ENCODE measurements at places on chromosomes 1 and 21.

GRCh38 chr1:164703463-164703862, 144.5 kb downstream of the PBX1 start:
- DNase-seq, result no peak

DNA sequence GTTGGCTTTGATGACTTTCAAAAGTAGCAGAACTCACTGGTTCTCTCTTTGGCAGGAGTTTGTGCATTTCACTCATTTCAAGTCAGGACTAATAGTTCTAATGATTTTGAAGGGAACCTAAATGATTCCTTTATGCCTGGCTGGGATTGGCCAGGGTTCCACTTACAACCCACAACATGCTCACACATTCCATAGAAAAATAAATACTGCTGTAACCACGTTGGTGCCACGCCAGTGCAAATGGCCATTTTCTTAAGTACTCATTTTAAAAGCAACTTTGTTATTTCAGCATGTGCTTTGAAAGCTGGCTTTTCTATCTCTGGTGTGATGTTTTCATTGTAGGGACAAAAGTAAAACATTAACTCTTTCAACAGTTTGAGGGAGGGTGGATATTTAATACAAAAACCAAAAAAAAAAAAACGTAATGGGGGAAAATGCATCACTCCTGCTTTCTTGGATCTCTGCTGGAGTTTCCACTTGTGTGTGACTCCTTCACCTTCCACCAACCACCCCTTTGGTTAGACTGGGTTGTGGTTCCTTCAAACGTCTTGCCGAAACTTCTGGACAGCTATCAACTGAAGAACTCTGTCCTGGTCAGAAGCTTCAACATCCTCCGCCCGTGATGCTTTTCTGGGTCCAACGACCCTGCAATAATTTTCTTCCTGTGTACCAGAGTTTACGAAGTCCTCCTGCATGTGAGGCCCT, 300.4 kb upstream of the RUNX1 start:
- DNase-seq, result no peak

DNA sequence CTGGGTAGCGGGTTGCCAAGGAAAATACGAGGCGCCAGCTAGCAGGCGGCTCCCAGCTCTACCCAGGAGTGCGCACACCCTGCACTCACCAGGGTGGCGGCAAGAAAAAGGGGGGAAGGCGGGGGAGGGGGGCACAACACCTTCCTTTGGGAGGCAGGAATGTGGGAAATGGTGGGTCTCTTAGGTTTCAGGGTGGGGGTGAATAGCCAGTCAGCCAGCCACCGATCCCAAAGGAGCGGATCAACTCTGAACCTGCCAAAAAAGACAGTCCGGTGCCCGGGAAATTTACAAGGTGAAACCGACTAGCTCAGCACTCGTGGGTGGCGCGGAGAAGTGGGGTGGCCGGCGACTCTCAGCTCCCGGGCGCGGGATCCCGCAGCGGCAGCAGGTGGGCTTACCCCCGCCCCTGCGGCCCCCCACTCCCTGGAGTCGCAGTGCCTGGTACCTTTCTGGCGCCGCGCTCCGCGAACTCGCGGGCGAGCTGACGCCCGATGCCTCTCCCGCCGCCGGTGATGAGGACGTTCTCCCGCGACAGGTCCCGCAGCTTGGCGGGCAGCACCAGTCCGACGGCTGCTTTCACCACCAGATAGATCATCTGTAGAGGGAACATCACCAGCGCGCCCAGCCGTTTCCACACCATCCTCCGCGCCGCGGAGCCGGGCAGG, 1.2 kb downstream of the DHRS3 start:
- DNase-seq, result no peak

DNA sequence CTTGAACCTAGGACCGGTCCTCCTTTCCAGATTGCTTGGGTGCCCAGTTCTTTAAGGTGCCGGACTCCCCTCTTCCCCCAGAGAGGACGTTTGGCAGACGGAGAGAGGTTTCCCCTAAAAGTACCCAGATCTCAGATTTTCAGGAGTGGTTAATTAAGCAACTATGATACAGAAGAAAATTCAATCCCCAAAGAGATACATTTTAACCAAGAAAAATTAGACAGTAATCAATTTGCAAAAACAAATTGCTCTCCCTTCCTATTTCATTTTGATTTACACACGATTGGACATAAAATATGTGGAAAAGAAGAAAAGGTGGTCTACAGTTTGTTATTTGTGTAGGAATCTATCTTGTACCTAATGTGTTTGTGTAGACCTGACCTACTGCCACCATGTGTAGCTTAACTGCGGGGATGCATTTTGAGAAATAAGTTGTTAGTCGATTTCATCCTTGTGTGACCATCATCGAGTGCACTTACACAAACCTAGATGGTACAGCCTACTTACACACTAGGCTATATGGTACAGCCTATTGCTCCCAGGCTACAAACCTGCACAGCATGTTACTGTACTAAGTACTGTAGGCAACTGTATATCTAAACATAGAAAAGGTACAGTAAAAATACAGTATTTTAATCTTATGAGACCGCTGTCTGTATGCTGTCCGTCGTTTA, 755 bp downstream of the RPAP2 start:
- no peak for DNase-seq

GRCh38 chr1:115764541-115764940, 4.0 kb downstream of the CASQ2 start:
- no peak for DNase-seq

- DNase-seq, result no peak
Observed at GRCh38 chr1:228417483-228418203, 982 bp upstream of the TRIM17 start.

GRCh38 chr1:200483491-200484143, 73.8 kb upstream of the ZNF281 start:
- DNase-seq, result peak; percentile 58

- no peak for DNase-seq
Observed at GRCh38 chr1:54565113-54565501, 17.1 kb downstream of the ACOT11 start.

DNA sequence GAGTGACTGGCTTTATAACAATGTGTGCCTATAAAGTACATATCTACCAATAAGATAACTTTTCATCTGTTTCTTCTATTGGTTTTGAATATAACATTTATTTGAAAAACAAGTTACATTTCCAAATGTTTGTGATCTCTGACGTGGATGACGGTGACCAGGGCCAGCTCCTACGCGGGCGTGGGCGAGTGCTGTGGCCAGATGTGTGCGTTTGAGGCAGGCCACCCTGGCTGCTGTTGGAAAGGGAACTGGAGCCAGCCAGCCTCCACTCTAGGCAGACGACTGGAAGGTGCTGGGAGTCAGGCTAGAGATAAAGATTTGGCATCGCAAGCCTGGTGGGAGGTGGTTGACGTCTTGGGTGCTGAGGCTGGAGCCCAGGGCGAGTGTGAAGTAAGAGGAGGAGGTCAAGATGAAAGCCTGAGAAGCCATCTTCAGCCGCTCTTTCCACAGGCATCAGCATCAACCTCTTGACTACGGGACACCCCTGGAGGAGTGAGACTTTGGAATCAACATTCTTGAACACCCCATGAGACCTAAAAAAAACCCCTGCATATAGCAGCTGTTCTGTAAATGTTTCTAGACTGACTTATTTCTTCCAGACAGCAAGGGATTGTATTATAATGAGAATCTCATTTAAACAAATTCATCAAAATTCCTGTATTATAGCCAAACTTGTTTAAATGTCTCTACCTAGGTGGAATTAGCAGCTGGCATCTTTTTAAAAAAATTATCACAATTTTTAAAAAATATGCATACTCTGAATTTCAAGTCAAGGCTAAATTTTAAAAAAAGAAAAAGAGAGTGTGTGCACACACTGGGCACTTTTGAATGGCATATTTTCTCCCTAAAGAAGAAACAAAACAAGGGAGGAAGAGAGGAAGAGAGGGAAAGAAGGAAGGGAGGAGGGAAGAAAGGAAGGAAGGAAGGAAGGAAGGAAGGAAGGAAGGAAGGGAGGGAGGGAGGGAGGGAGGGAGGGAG, 112.5 kb upstream of the SLC44A3 start:
- no peak for DNase-seq

DNA sequence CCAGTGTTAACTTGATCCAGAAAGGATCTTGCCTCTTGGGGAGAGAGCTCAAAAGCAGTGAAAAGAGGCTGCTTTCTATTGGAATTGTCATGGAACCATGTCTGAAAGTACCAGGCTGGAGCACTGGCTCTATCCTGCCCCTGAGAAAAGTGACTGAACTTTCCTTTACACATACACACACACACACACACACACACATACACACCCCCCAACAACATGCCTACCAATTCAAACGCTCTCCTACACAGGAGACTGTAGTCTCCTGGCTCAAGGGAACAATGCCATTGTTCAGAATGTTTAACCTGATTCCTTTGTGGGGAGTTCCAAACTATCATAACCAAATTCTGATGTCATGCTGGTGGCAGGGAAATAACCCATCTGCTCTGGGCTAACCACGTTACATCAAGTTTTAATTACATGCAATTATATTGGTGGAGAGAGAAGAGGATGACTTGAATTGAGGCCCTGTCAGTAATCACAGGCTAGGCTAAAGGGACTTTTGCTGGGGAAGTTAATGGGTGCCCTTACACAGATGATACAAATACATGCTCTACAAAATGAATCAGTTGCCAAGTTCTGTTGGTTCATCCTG, 52.3 kb upstream of the DUSP10 start:
- no peak for DNase-seq

- DNase-seq, result no peak
Observed at GRCh38 chr1:205458777-205459566, 3.1 kb upstream of the BLACAT1 start.

DNA sequence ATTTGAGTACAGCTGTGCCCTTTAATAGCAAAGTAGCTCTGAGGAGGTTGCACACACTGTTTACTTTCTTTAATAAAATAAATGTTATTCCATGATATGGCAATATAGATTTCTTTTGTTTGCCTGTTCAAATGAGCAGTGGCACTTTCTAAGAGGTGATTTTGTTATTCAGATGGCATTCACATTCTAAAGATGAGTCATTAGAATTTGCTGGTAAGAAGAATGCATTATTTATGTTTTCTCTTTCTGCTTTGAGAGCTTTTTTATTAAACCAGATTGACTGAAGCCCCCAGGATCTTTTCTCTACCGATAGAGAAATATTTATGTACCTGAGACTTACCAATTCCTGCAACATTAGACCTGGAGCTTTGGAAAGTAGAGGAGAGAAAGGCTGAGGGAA, 11.2 kb upstream of the LEPR start:
- no peak for DNase-seq

DNA sequence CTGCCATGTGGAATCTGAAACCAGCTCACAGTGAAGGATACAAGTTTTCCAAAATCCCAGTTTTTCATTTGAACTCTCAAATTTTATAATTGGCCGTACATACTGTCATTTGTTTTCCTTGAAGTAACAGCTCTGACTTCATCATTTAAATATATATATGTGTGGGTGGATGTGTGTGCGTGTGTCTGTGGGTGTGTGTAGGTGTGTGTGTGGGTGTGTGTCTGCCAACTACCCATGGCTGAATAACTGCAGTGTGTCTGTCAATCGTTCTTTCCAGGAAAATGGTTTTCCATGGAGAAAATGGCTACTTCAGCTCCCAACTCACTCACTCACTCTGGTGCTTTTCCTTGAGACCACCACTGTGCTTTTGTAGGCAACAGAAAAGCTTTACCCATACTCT, 169.0 kb downstream of the PLPP3 start:
- DNase-seq, result no peak

- no peak for DNase-seq
Observed at GRCh38 chr1:213874789-213875188, 113.0 kb upstream of the PROX1 start.

DNA sequence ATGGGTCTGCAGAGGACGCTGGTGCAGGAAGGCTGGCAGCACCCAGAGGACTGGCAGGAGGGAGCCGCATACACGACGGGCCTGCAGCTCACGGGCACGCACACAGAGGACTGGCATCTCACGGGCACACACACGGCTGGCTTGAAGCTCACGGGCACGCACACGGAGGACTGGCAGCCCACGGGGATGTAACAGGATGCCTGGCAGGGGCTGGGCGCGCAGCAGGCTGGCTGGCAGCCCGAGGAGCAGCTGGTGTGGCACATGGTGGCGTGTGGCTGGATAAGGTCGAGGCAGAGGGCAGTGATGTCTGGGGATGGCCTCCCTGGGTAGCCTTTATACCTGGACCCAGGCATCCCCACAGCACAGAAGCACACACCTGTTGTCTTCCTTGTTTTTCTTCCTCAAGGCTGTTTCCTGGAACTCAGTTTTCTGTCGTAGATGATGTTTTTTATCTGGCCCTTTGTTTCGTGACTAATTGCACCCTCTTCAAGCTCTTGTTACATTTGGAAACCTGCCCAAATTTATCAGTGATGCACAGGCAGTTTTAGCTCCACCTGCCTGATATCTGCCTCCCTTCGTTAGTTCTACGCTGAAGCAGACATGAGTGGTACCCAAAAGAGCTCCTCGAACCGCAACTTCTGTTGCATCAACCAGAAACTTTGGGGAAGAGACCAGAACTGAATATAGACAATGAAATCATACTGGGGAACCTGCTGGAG, at the start of gene KRTAP12-1:
TSS of gene KRTAP12-1 (minus strand) at position 303 of the 719 bp plus-strand sequence. CDS start at position 263, 40 bp downstream.
- no peak for DNase-seq

- DNase-seq, result no peak
Observed at GRCh38 chr1:26854906-26855305, 8.0 kb upstream of the SFN start.

GRCh38 chr1:7623842-7624241, 147.3 kb upstream of the VAMP3 start:
- DNase-seq, result no peak

DNA sequence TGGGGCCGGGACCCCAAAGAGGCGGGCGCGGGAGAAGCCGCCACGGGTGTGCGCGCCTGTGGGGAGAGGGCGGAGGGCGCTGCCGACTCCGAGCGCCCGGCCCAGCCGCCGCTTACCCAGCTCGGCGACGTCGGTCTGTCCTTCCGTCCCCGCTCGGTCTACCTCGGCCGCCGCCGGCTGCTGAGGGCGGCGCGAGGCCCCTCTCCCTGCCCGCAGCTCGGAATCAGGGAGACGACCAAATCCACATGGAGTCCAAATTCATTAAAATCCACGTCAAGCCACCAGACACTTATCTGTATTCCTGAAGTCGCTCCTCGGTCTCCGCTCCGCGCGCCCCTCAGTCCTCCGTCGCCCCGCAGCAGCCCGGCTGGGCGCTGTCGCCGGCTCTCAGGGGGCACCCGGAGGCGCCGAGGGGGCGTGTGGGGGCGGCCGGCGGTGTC, 637 bp downstream of the PLXNA2 start:
- DNase-seq, result no peak

DNA sequence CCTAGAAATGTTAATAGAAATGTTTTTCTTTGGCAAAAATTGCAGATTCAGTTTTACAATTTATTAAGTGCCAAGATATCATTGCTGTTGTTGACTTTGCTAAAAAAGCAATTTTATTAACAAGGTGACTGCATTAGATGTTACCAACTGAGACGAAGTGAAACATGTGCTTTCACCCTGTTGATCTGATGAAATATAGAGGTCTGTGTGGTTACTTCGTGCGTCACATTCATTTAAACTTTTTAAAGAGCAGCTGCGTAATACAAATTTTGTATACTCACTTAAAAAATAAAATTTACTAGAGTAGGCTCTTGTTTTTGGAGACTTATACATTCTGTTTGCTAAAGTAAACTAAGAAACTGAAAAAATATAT, 465.7 kb downstream of the USP25 start:
- no peak for DNase-seq

DNA sequence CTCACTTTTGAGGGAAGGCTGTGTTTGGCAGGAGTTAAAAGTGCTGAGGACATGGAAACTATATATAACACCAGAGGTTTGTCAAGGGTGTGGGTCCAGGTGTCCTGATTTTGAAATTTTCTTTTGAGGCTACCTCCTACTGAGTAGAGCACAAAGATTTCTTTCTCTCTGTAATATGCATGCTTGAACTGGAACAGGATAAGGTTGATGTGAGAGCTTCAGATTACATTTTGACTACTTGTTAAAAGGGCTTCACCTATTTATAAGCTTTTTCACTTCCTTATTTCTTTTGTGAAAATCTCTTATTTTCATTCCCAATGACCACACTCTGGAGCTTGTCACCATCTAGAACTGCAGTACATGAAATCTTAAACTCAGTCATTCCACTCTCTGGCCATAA, 59.8 kb upstream of the PLA2G4A start:
- DNase-seq, result no peak

All from stimulated activated CD8-positive, alpha-beta memory T cell treated with anti-CD3 and anti-CD28 coated beads, Interleukin-15, amount 100 ng/mL, for 48 hours (primary cell).